ENCODE measurements at places on chromosomes 5 and 9. TPM values are rescaled to one million over a fixed set of nuclear protein-coding genes. Genes with fewer than 3 reads are reported as not detected.

The DCTN4 gene
- total RNA-seq, result 34.0 TPM

The ST8SIA4 gene
- 2.6 TPM for total RNA-seq

The SPATA31A5 gene
- total RNA-seq, result not detected

The MEGF9 gene
- 5.8 TPM for total RNA-seq

The HCN1 gene
- not detected for total RNA-seq

The SELENOP gene
- 28.6 TPM for total RNA-seq

The ARL14EPL gene
- 0.07 TPM for total RNA-seq

Data from mammary microvascular endothelial cell (primary cell).